ENCODE measurements at places on chromosomes 2 and 18.

GRCh38 chr2:76998704-76999103 is 523.5 kb downstream of the LRRTM4 start:
- no peak for DNase-seq

DNA sequence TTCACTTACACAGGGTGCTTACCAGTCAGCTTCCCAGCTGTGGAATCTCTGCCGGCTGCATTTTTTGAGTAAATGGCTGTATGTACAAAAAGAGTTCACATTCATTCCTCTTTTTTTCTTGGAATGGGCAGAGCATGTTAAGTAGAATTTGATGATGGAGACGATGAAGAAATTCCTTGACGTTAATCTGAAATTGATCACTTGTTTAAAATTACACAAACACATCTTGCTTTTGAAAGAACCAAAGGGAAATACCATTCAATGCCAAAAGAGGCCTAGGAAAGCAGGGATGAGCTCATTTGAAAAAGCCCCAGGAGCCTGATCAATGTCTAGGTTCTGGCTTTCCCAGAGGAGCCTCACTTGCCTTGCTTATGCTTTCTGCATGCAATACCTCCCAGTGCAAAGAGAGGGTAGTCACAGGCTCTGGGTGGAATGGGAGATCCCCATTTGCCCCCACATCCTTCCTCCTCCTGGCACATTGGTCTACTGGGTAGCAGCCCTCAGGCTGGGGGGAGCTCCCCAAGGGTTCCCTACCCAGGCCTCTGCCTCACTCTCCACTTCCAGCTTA is 12.3 kb upstream of the SMAD7 start:
- DNase-seq = no peak

DNA sequence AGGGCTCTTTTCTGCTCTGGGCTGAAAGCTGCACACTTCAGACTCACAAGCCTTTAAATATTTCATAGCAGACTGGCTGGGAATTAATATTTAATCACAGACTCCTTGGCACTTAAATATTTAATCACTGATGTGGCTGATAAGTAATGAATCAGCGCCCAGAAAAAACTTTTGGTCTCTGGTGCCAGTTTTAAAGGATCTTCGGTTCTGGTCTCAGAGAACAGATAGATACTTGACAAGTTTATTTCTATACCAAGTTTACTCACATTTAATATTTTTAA is 201.2 kb downstream of the MYCN start:
- no peak for DNase-seq

GRCh38 chr2:202841090-202841867 is 30.3 kb downstream of the ICA1L start:
- DNase-seq = peak; percentile 71

DNA sequence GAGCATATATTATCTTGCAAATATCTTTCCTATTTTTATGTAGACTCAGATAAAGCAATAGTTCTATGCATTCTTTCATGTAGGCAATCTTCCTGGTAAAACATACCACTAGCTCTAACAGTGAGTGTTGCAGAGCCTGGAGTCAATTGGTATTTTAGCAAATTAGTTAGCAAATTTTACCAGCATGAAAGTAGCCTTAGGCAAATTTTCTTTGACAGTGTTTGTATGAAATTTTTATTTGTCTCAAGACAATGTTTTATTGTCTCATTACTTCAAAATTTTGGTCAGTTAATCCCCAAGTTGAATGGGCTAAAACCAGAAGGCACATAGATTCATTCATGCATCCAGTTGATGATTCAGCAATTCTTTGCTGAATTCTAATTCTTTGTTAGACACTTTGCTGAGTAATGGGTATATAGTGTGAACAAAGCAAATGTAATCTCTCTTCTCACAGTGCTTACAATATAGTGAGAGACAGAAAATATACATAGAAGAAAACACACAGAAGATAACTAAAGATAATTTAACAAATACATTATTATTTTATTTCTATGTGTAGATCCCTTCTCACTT is 27.1 kb downstream of the SLC38A11 start:
- no peak for DNase-seq

- DNase-seq = no peak
Measured at GRCh38 chr2:9852881-9853280, 9.6 kb downstream of the TAF1B start.

DNA sequence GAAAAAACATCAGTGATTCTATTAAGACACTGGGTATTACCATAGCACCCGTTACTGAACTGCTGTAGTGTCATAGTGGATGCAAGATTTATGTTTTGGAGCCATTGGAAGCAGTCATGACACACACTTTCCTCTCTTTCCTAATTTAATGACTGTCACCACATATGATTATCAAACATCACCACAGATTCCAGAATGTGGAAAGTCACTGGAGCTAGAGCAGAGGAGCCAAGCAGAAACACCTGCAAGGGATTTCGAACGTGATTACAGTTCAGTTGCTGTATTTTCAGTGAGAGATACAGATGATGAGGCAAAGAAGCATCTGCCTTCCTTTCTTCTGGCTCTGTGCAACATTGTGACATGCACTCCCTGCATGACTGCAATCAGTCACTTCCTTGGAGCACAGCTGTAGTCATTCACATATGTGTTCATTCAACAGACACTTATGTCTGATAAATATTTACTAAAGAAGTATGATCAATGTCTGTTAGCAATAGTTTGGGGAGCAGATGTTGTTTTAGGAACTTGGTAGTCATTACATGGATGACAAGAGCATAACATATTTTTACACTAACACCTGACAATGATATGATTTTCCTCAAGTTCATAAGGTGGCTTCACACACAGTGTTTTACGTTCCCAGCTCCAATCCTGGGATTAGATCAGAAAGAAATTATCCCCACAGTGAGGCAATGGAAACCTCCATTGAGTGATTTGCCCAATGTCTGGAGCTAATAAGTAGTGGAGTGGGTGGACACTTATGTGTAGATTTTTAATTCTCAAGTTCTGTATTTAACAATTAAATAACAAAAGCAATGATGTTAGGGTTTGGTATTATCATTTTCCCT is 416.6 kb downstream of the PLCL1 start:
- DNase-seq = no peak

GRCh38 chr2:237062585-237062984 is 23.1 kb upstream of the COPS8 start:
- DNase-seq = peak; percentile 14

DNA sequence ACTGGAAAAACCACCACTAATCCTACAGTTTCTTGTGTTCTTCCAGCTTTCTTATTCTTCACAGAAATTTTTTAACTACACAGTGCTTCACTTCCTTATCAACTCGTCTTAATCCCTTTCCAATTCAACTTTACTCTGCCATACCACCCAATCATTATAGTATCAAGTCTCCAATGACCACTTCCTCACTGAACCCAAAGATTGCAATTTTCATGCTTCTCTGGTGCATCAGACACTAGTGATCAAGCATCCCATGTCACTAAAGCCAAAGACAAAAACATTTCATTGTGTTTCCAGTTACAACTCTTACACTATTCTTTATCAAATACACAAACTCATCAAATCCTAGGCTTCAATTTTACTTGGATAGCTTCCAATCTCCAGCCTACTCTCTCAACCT is 9.5 kb downstream of the CHAC2 start:
- DNase-seq = no peak

DNA sequence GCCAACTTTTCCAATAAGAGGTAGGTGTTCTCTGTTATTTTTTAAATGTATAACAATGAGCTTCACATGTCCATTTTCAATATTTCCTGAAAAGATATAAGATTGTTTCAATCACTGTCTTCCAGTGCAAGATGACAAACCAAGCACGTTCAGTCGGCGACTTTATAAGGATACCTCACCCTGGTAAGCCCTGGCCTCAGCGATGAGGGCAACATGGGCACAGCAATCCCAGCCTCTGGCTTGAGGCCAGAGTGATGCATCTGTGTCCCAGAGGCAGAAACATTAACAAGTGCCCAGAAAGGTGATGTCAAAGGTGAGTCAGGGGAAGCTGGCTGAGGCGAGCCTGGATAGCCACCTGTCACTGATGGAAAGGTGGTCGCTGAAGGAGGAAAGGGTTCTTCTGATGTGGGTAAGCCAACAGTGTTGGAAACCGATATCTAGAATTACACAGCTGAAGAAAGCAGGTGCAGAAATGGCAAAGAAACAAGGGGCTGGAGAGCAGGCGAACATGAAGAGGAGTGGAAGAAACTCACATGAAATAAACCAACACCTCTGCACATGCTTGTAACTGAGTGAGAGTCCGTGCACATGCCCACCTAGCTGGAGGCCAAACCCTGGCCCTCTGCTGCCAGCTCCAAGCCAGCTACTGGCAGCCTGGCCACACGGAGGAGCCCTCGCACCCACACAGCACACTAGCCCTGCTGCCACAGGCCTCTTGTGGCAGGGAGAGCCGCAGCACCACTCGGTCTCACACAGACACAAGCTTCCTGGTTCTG is 65.5 kb downstream of the FBXO15 start:
- peak; percentile 31 for DNase-seq
